ENCODE measurements at places on chromosomes 6 and 20.

GRCh38 chr20:20338133-20338730 is 29.7 kb upstream of the INSM1 start:
- no peak for DNase-seq

- DNase-seq, result no peak
Measured at GRCh38 chr6:166903027-166903426, 53.3 kb downstream of the RNASET2 start.

DNA sequence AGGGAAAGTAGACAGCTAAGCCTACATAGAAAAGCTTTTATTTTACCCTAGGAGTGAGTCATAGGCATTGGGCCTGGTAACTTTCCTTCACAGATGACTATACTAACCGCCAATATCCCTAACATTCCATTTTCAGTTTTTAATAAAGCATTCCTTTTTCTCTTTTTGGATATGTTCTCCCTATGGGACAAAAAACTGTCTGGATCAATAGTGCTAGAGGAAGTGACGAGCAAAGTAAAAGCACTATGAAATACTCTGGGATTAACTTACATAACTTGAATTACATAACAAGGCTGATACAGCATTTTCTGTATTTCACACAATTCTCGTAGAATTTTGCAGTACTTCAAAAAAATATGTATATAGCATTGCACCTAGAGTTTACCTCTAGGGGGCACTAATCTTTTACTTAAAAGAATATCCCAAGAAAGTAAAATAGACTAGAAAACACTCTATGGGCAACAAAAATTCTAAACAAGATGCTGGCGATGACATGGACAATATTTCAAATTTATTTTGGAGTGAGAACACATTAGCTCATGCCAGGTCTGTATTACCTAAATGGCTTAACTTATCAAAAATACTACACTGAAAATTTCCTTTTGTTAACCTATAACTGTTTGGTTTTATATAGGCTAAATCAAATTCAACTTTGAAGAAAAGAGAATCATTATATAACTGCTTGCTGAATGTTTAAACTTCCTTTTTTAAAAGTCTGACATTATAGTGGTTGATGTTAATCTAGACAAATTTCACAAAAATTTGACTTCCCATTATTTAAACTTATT is 66.3 kb upstream of the DST start:
- no peak for DNase-seq

DNA sequence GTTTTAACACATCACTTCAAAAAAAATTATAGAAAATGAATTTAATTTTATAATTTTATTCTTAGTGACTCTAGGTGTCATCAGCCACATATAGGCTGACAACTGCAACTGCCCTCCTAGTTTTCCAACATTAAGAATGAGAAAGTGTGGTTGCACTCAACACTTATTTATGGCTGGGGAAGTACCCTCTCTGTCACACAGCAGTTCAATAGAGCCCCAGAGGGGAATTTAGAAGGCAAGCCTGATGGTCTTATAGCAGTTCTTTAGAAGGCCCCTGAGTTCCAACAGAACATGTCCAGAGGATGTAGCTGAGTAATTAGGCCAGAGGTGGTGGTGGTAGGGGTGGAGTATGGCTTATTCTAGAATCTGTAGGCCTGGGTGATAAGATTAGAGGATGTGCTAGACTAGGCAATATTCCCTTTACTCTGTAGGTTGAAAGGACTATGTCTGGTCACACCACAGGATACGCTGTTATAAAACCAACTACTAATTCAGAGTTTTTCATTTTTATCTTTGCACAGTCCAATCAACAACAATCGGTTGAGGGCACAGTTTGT is 226.5 kb upstream of the CITED2 start:
- peak; percentile 31 for DNase-seq

DNA sequence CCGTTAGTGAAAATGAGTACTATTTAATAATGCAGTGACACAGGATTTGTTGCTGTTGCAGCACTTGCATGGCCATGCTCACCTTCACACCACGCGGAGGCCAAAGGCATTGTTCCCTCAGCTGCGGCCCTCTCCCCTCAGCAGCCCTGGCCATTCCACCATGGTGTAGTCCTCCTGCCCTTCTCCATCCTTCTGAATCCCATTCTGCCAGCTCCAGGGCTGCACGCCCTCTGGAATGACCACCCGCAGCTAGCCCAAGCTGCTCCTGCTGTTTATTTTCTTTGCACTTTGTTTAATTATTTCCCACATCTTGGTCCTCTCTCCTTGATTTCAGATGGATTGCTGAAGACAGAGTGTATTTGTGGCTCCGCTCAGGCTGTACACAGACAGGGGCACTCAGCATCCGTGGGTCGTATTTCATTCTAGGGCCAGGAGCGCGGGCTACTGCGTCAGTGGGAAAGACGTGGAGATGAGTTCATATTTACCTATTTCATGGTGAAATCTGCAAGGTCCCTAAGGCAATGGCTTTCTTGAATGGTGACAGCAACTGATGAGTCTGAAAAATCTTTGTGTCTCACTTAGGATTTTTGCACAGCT is 81.4 kb upstream of the DUSP22 start:
- no peak for DNase-seq

- no peak for DNase-seq
Measured at GRCh38 chr6:37659561-37659960, 38.1 kb downstream of the MDGA1 start.

GRCh38 chr6:141261016-141261671 is 871.6 kb upstream of the GJE1 start:
- no peak for DNase-seq

GRCh38 chr6:142756215-142756630 is 188.8 kb downstream of the HIVEP2 start:
- DNase-seq, result no peak

- DNase-seq, result no peak
Measured at GRCh38 chr20:17457079-17457478, 74.1 kb downstream of the BFSP1 start.

GRCh38 chr6:111872401-111873177 is 663 bp downstream of the FYN start:
- DNase-seq, result peak; percentile 72

DNA sequence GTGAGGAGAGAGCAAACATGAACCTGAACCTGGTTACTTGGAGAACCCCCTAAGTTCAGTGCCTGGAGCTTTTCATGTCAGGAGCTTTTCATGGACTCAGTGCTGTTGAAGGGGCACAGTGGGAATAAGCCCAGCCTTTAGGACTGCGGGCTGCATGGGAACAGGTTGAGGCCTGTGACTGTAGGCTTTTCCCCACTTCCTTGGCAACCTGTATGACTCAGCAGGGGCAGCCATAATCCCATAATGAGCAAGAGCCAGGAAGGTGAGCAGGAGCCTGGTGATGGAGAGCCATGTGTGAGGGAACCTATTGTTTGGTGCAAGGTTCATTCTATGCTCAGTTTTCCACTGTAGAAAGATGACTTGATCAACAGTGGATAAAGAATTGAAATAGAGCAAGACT is 23.4 kb downstream of the MEP1A start:
- DNase-seq, result no peak

Data from activated T-cell treated with anti-CD3 and anti-CD28 coated beads, Interleukin-2, amount 50 U/mL, for 48 hours (primary cell).